ENCODE measurements at places on chromosomes 6 and 20. TPM values are rescaled to one million over a fixed set of nuclear protein-coding genes. Genes with fewer than 3 reads are reported as not detected.

GRCh38 chr6:37615564-37616340 is 81.9 kb downstream of the MDGA1 start:
- no peak for DNase-seq

GRCh38 chr20:17873410-17874270 is 95.0 kb downstream of the SNX5 start:
- DNase-seq: peak; percentile 92

DNA sequence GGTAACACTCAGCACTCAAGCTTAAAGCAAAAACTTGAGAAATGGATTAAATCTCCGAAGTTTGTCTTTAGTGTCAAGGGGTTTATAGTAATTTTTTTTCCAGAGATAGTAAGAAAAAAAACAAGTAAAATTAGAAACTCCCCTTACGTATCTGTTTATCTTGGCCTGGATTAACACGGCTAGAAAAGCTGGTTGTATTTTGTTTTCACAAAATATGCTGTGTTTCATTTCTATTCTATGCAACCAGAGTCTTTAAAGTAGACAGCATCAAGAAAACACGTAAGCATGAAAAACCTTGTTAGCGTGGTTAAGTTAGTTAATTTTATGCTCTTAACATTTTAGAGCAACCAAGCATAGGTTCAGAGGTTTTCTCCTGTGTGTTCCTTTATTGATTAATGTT is 21.8 kb upstream of the ERVFRD-1 start:
- DNase-seq: no peak

DNA sequence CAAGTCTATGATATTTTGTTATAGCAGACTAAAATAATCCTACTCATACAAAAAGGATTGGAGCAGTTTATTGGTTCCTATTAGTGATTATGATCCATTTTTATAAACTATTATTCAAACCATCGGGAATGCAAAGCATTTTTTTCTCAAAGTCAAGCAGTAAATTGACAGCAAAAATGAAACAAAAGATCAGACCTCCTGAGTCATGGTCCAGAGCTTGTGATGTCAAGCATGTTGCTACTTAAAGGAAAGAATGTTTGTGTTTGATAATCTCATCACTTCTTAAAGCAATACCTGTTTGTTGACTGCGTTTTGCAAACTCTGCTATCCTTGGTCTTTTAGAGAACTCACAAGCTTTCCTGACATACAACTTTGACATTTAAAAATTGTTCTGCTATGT is 204.4 kb downstream of the SAMD5 start:
- no peak for DNase-seq

DNA sequence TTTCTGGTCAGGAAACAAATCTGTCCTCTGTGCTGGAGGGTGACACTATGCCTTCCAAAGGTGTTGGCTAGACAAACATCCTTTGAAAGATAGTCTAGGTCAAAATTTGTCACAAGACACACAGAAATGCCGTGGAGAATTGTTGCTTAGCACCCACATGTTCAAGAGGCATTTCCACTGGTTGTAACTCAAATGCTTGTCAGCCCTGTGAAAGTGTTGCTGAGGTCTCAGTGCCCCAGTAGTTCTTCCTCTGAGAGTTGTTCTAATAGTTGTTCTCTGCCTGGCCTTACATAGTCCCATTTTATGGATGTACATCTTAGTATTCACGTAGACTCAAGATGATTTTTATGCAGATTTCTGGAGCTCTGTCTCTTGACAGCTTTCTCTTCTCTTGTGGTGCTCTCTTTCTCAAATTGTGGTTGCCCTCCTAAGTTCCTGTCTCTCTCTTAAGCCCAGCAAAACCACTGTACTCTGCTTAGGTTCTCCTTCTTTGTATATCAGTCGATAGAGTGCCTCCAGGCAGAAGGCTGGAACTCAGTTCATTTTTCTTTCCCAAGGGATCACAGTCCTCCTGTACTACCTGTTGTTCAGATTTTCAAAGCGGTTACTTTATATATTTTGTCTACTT is 39.5 kb upstream of the REV3L start:
- DNase-seq: no peak

DNA sequence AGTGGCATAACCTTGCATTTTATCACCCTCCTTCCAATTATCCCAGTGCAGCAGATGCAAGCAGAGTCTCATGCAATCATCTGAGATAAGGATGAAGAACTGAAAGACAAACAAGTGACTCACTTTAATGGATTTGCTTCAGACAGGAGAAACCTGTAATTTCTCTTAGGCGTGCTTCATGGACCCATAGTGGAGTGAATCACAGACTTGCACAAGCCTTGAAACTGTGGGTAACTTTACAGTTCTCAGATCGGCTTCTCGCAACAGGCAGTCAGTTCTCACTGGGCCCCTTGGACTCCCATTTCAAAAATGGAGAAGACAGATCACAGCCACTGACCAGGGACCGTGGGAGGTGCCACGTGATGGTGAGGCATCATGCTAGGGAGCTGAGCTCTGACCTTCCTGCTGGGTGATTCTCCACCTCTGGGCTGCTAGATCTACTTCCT is at the start of gene ADGRF4:
Gene ADGRF4, plus strand, starts transcription at position 239 of the 446 bp plus-strand sequence. CDS start 8,666 bp downstream, outside the sequence.
- DNase-seq: peak; percentile 21

DNA sequence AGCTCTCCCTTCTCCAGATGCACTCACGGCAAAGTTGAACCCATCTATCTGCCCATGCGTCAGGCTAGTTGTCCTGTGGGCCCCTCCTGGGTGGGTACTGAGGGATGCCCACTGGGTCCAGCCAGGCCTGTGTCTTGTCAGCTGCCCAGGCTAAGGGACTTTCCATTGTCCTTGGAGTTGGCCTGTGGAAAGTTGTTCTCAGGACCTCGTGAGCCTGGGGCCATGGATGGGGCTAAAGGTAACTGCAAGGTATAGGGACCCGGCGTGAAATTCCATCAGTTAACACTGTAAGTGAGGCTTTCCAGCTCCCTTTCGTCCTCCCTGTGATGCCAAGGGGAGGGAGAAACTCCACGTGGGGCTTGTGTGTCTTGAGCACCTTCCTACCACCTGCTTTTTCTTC is 126.5 kb downstream of the CEBPB start:
- DNase-seq: no peak

SSTR4 gene
- total RNA-seq: not detected

C20orf202 gene
- 0.23 TPM for total RNA-seq

GABRR1 gene
- total RNA-seq: not detected

PRPH2 gene
- total RNA-seq: 3.5 TPM

ANGPT4 gene
- total RNA-seq: not detected

Measured in mucosa of descending colon (tissue), 3 donors.